ENCODE measurements at places on chromosomes 7 and 10. TPM values are rescaled to one million over a fixed set of nuclear protein-coding genes. Genes with fewer than 3 reads are reported as not detected.
A peak's percentile ranks its signal among the peaks of the same experiment; 100 is the strongest.

PLAU gene
- 13.3 TPM for total RNA-seq

CRHR2 gene
- 0.23 TPM for total RNA-seq

DMBT1 gene
- total RNA-seq = not detected

CFAP43 gene
- 0.24 TPM for total RNA-seq

SP4 gene
- 36.7 TPM for total RNA-seq

MYL7 gene
- 2.4 TPM for total RNA-seq

TRIM50 gene
- not detected for total RNA-seq

AGAP5 gene
- 5.3 TPM for total RNA-seq

GRCh38 chr7:90242369-90243168 is 2.4 kb upstream of the CFAP69 start:
- DNase-seq = no peak

- no peak for DNase-seq
These were observed 19.6 kb upstream of the SEPTIN7 start for GRCh38 chr7:35781200-35781701.

DNA sequence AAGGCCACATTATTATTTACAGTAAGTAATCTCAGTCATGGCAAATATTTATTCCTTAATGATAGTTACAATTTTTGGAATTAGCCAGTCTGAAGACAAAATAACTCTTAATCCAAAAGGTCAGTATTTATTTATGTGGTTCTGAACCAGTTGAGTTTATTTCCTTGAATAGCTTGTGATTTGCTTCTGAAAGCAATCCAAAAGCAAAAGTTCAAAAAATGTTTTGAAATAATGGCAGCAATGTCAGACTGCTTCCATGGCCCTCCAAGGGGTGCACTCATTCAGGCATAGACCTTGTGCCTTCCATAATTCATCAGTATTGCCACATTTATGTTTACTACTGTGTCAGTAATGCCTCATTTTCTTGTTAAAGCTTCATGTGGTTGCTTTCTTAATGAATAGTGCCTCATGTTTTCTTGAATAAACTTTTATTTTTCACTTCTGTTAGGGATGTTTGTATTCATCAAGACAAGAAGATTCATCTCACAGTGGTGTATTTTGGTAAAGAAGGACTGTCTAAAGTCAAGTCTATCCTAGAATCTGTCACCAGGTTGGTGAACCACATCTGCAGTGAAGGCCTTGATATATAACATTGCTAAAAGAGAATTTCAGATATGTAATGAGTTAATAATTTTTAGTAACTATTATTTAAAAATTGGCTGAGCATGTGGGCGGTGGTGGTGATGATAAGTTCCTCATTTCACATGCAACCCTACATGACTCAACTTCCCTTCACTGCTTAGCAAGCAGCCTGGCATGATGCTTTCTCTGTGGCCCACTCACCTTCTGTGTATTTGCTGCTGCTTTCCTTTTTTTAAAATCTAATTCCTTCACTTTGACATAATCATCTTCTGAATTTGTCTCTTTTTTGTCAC is 22.0 kb downstream of the CSGALNACT2 start:
- no peak for DNase-seq

DNA sequence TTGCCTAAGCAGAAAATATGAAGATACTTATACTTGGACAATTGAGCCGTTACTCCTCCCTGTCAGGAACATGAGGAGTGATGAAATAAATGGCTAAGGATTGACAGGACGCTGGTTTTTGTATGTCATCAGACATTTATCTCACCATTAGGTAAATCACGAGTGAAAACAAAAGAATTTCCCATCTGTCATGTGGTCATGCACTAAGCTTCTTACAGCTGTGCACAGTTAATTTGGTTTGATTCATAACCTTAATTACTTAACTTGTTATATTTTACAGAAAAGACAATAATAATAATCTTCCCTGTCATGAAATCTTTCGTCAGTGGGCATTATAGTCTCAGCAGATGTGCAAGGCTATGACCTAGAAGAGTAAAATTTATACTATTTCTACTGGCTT is 266.5 kb downstream of the HGF start:
- DNase-seq = no peak

DNA sequence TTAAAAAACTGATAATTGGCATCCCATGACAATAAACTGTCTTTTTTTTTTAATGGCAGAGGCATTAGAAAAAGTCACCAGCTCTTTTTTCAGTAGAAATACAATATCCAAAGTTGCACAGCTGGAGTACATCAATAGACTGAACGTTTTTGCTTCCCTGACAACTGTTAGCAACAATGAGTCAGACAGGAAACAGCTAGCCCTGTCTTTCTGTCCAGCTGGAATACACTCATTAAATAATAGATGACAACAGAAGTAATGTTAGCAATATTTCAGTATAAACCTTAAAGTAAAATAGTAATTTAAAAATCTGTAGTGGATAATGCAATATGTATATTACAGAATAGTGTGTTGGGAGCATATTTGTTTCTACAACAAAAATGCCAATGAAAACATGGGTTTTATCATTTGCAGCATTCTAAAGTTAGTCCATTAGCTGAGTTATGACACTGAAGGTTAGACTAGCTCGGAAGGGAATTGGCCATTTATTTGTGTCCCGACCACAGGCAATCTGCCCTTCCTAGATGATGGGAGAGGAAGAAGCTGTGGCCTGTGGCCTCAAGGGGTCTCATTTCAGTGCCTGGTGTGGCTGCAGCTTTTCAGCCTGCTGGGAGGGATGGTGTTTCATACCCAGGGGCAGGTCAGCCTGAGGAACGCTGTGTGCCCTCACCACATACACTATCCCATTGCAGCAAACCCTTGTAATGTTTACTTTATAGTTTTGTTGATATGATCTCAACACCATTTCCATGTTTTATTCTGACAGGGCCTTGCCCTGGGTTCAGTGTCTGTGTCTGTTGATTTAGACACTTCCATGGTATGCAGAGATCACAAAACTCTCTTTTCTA is 173.3 kb downstream of the SLC16A9 start:
- DNase-seq = peak; percentile 17

DNA sequence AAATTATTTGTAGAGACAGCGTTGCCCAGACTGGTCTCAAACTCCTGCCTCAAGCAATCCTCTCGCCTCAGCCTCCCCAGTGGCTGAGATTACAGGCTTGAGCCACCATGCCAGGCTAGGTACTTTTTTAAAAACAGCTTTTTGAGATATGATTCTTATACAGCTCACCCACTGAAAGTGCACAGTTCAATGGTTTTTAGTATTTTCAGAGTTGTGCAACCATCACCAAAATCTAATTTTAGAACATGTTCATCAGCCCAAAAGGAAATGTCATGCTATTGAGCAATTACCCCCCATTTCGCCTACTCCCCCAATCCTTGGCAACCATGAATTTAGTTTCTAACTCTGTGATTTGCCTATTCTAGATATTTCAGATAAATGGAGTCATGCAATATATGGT is 73.7 kb downstream of the EVX1 start:
- DNase-seq = no peak

GRCh38 chr10:75428434-75429158 is 2.8 kb upstream of the LRMDA start:
- no peak for DNase-seq

- DNase-seq = no peak
These were observed 302.0 kb downstream of the ETV1 start for GRCh38 chr7:13687500-13687899.

DNA sequence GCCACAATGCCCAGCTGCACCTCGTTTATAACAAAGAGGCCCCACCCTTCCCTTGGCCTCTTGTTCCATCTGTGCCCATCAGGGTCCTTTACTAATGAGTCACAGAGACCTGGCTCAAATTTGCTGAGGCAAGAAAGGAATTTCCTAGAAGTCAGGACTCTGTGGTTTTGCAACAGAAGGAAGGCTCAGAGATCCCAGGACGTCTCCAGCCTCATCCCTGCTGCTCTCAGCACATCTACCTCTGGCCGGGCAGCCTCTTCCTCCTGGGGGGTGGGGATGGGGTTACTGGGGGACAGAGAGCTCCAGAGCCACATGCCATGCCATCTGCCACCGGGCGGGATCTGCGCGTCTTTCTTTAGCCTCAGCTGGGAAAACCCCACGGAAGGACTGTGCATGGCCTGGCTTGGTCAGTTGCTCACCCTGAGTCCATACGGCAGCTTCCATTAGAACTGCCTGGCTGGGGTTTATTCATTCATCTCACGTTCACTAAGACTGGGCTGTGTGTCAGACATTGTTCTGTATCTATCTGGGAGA is 41.9 kb upstream of the PSMG3 start:
- no peak for DNase-seq

GRCh38 chr7:145732521-145732920 is 384.1 kb upstream of the CNTNAP2 start:
- no peak for DNase-seq

GRCh38 chr7:41466760-41467384 is 236.0 kb downstream of the INHBA start:
- no peak for DNase-seq

- DNase-seq = no peak
These were observed 122.8 kb downstream of the KAT6B start for GRCh38 chr10:74949034-74949832.

GRCh38 chr7:88104732-88105131 is 115.1 kb downstream of the SRI start:
- no peak for DNase-seq

- no peak for DNase-seq
These were observed 220.3 kb downstream of the EBF3 start for GRCh38 chr10:129743738-129744133.

GRCh38 chr7:27151341-27151930 is 947 bp downstream of the HOXA3 start:
- peak; percentile 9 for DNase-seq

DNA sequence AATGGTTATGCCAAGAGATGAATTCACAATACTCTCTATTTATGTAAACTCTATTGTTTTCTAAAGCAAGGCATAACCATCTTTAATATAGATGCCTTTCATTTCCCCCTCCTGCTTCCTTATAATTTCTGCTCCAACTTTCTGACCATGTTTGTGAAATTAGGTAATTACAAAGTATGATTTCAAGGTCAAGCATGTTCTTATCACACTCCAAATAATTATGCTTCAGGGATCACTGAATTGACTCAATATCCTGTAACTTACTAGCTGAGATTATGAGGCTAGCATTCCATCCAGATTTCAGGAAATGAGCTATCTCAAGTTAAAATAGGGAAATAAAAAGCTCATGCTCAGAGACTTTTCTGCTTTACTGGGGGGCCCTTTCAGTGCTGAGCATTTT is 655.9 kb upstream of the IGFBP3 start:
- DNase-seq = no peak

GRCh38 chr10:22666287-22667092 is 47.9 kb downstream of the PIP4K2A start:
- DNase-seq = no peak

DNA sequence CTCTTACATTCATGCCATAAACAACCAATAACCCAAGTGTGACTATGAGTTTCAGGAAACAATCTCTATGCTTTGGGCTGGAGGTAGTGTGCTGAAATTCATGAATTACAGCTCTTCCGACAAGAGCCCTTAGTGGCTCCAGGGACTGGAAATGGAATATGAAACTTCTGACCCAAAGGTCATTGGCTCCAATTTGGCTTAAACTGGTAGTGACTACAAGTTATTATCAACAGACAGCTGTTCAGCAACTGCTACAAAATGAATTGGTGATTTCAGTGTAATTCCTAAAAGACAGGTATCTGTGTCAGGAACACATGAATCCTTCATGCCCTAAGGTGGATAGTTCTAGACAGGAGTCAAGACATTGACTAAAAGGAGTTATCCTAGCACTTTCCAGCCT is 745.4 kb downstream of the PHTF2 start:
- no peak for DNase-seq

DNA sequence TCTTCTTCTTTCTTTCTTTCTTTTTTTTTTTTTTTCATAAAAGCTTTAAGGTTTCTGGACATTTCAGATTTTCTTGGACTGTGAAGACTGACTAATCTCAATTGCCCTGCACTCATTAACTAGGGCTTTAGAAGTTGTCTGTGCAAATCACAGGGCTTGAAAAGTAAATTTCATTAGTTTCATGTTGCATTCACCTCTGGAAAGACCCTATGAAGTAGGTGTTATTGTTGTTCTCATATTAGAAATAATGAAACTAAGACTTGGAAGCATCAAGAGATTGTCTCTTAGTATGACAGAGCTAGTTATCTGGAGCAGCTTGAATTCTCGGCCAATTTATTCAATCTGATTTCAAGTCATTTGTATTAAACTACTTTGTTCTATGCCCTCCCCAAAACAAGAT is 28.2 kb upstream of the SEMA3D start:
- DNase-seq = no peak

- no peak for DNase-seq
These were observed 105.4 kb upstream of the FRMD4A start for GRCh38 chr10:14435976-14436632.

GRCh38 chr10:102066399-102067088 is 1.4 kb downstream of the HPS6 start:
- no peak for DNase-seq

- DNase-seq = peak; percentile 70
These were observed 92.9 kb downstream of the CPED1 start for GRCh38 chr7:121081327-121081936.

DNA sequence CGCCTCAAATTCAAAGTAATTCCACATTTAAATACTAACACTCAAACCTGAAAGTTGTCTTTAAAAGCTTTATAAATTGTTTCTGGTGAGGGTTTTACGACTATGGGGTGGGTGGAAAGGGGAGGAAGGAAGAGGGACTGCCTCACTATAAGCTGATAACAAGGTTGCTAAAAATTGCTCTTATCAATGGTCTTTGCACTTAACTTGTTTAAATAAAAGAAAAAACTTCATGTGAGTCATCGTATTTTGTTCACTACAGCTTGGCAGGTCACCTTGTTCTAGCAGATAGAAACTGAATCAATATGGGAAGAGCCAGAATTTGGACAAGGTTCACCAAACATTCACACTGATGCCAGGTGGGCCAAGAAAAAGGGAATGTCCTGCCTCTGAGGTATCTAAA is 129.2 kb downstream of the TES start:
- no peak for DNase-seq

DNA sequence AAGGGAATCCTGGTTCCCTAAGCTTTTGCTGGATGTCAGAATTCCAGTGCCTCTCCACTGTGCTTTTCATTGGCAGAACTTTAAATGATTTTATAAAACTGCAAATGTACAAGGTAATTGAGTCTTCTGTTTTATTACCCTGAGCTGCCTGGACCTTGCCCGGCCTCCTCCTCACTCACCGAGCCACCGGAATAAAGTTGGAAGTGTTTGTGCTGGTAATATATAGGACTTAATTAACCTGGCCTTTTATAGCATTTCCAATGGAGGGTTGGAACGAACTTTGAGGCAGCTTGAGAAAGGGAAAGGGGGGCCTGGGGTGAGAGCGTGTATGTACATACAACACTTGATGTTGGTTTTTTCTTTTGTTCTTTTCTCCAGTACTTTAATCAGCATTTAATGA is 43.4 kb downstream of the ZNF503 start:
- DNase-seq = no peak
